ENCODE measurements at places on chromosomes 12 and 14. TPM values are rescaled to one million over a fixed set of nuclear protein-coding genes. Genes with fewer than 3 reads are reported as not detected.
A peak's percentile ranks its signal among the peaks of the same experiment; 100 is the strongest.

- DNase-seq, result no peak
These were observed 21.8 kb downstream of the TEP1 start for GRCh38 chr14:20391505-20391904.

Gene KCNH5
- total RNA-seq, result under 0.01 TPM

- DNase-seq, result no peak
These were observed 100.2 kb upstream of the PRICKLE1 start for GRCh38 chr12:42689699-42690098.

DNA sequence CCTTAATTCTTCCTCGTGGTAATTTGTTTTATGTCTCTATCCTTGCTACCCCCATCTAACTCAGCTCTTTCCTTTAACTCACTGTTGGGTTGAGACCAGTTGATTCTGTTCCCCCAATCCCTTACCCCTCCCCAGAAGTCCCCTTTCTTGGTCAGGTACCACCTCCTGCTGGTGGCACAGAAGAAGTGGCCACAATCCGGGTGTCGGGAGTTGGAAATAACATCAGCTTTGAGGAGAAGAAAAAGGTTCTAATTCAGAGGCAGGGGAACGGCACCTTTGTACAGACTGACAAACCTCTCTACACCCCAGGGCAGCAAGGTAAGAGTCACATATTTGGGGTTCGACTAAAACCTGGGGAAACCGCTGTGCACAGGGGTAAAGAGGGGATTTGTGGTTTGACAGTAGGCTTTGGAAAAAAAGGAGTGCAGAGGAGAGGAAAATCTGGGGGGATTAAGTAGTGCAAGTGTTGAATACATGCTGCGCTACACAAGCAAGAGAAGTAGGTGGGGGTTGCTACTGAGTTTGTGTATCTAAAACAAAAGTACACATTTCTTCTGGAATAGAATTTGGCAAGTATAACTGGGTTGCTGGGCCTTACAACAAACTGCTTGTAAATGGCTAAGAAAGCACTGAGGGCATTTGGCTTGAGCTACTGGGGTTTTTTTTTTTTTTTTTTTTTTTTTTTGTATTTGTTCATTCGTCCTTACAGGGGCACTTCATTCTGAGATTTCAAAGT, 1.3 kb downstream of the A2ML1 start:
- DNase-seq, result peak; percentile 35

GRCh38 chr12:121793440-121793837, at the start of gene RHOF:
RHOF (minus strand) TSS chr12:121793688; CDS start chr12:121793633, 55 bp downstream.
- peak; percentile 31 for DNase-seq

Gene AGAP2
- 82.9 TPM for total RNA-seq

Gene GPRC5D
- total RNA-seq, result not detected

Gene B3GNT4
- total RNA-seq, result 0.27 TPM

Gene OTOGL
- total RNA-seq, result under 0.01 TPM

DNA sequence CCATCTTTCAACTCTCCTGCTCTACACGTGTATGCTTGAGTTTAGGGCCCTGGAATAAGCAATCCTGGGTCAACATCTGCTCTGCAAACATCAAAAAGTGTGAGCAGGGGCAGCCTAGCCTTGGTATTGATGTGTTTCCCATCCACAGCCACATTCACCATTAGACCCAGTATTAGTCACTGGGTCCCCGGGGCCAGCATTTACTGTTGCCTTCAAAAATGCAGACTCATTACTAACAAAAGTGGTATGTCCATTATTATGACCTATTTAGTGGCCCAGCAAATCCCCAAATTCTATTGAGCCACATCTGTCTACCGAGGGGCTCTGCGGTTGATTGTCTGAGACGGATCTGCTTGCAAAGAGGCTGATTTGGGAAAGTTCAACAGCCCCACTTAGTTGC, 661.8 kb downstream of the DIO2 start:
- no peak for DNase-seq

Gene ADAM20
- 0.54 TPM for total RNA-seq

GRCh38 chr12:129064209-129064855, 211.1 kb downstream of the GLT1D1 start:
- DNase-seq, result no peak

Gene PPFIBP1
- 20.2 TPM for total RNA-seq

- DNase-seq, result no peak
These were observed 6.0 kb downstream of the INSM2 start for GRCh38 chr14:35539969-35540368.

Gene C12orf54
- 0.27 TPM for total RNA-seq

DNA sequence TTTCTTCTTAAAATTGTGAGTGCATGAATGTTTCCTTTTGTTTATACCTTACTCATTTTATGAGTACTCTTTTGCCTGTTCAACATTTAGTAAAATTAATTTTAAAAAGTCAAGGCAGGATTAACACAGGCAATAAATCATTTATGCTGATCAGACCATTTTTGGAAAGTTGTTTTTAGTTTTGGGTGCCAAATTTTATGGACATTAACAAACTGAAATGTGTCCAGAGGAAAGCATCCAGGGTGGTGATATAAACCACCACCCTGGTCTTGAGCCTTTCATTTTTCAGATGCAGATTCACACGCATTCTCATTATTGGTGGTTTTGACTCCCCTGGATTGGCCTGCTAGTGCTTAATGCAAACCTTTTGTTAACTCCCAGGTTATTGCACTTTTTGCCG, 26.3 kb downstream of the RASSF8 start:
- no peak for DNase-seq

GRCh38 chr12:116540622-116541152, 18.5 kb upstream of the MAP1LC3B2 start:
- DNase-seq, result no peak

GRCh38 chr12:120851444-120851843, 52.7 kb downstream of the SPPL3 start:
- DNase-seq, result no peak

Gene CATSPERB
- under 0.01 TPM for total RNA-seq

DNA sequence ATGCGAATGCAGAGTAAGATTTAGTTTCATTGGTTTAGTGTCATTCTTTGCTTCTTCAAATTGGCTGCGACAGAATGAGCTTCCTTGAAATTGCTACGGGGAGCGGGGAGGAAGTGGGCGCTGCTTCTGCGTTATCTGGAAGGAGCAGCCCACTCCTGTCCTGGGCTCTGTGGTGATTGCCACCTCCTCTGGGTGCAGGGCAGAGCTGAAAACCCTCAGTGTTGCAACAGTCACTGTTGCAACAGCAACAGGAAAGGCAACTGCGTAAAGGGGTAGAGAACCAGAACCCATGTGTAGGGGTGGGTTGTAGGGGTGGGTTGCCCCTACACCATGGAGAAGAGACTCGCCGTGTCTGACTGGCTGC, 57.7 kb downstream of the MAX start:
- no peak for DNase-seq

DNA sequence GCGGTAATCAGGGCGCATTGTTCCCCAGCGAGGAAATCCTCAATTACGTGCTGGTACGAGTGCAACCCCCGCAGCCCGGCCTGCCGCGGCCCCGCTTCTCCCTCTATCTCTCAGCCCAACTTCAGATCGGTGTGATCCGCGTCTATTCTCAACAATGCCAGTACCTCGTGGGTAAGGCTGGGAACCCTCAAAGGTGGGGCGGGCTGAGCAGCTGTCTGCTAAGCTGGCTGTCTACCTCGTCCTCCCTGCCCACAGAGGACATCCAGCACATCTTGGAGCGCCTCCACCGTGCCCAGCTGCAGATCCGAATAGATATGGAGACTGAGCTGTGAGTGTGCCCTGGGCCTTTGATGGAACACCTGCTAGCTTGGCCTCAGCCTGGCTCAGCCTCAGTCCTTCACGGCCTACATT, 996 bp downstream of the REC8 start:
- DNase-seq, result no peak

Gene TAS2R42
- total RNA-seq, result not detected

DNA sequence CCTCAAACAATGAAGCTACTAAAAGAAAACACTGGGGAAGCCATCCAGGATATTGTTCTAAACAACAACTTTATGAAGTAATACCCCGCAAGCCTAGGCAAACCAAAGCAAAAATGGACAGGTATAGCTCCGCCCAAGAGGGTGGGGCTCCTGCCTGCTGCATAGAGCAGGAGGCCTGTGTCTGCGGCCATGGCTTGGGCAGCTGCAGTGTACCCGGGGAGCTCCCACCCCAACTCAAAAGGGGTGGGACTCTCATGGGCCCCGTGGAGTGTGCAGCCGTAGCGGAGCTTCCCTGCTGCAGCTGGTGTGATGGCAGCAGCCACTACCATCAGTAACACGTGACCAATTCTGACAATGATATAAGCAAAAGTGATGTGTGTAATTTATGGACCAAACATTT, 264.2 kb upstream of the KITLG start:
- no peak for DNase-seq

DNA sequence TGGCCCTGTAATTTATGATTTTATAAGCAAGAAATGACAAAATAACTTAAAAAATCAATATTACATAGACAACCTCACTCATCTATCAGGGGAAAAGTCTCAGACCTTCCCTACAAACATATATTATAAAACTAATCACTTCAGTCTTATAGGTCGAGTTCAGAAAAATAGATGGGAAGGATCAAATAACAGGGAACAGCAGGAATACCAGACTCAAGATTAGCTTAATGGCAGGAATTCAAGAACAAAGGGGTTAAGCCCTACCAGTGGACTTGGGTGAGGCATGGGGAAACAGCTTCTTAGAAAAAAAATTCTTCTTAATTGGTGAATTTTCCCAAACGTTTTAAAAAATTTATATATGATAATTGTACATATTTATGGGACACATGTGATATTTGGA, 51.6 kb upstream of the CRY1 start:
- DNase-seq, result no peak

GRCh38 chr14:91009501-91010152, 50.8 kb downstream of the RPS6KA5 start:
- DNase-seq, result no peak

GRCh38 chr14:75240781-75241180, 37.8 kb upstream of the FOS start:
- no peak for DNase-seq

Gene ITGA5
- total RNA-seq, result 192 TPM

GRCh38 chr12:49084438-49084837, 10.2 kb downstream of the DHH start:
- no peak for DNase-seq

DNA sequence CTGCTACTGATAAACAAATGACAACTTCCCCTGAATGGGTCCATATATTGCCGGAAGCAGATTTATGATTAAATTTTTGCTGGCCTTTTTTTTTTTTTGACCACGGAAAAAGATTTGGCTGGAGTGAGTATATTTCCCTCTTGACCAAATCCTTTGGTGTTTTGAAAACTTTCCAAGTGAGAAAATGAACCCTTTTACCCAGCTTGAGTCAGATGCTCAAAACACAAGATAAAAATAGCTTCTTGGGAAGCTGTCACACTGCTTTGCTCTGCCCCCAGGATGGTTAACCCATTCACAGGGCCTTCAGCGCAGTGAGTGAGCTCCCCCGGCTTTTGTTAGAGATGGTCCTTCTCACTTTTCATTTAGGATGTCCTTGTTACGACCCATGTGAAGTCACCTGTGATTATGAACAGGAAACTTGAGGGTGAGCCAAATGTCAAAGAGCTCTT, 224.3 kb downstream of the PELI2 start:
- no peak for DNase-seq

DNA sequence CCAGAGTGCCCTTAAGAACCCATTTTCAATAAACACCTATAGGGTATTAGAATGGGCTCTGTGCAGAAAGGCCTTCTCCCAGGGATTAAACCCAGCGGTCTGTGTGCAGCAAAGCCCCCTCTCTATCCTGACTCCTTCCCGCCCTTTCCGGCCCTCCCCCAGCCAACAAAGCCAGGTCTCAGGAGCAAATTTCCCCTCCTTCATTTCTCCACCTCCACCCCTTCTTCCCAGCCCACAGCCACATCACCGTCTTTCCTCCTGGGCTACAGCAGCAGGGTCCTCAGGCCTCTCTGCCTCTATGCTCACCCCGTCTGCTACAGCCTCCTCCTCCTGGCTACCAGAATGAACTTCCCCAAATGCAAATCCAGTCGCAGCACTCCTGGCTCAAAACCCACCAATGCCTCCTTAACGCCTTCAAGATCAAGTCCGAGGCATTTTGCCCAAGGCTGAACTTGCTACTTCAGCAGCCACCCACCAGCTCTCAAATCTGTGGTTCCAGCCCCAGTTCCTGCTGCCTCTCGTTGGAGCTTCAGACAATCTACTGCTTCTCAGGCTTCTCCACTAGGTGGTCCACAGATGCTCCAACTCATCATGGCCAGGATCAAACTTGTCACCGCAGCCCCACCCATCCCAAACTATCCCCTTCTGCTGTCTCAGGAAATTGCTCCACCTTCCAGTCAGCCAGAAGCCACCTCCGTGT, 134.8 kb downstream of the BCL11B start:
- DNase-seq, result no peak

DNA sequence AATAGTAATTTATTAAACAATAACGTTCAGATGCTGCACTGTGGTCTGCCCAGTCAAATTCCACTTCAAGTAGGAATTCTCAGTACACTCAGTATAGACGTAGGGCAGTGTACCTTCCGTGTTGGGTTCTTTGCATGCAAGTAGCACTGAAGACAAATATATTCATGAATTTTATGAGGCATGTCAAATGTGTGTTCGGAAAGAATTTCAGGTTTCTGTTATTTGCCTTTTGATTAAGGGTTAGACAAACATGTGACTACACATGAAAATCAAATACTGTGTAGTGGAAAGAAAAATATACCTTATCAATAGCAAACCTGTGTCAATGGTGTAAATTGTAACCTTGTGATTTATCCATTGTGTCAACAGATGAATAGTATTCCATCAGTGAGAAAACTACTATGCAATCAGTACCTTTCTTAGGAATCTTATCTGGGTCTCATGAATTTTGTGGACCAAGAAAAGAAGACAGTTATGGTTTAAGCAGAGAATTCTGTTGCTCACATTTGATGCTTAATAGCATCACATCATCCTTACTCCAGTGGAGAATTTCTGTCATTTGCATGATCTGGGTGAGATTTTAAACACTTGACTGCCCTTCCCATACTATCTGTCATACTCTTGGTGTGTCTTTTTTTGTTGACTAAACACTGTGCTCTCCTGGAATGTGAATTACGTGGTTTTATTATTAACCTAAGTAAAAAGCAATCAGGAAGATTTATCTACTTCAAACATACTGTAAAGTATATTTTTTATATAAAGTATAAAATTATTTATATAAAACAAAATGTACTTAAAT, 13.3 kb downstream of the TMEM260 start:
- no peak for DNase-seq

All from hematopoietic multipotent progenitor cell (in vitro differentiated cells).